ENCODE measurements at places on chromosomes 11 and 22.

DNA sequence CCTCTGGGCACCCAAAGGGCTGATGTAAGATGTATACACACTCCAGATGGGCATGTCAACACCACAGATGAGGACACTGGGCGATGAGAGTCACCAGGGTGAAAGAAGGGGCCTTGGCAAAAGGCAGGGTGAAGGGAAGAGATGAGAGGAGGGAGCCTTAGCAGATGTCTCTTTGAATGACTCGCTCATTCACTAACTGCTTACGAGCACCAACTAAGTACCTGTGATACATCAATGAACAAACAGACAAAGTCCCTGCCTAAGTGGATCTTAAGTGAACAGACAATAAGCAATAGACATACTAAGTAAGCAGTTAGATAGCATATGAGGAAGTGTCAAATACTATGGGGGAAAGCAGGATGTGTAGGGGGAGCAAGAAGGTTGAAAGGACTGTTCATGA, 7.5 kb downstream of the ME3 start:
- no peak overlapping the region for H3K4me3 ChIP-seq
- no peak overlapping the region for H3K27ac ChIP-seq
- no peaks in the 10 kb centered on the region for H3K4me1 ChIP-seq
- H3K27me3 ChIP-seq: no peaks in the 10 kb centered on the region
- DNase-seq: no peak

- H3K4me3 ChIP-seq: no peak overlapping the region
- no peaks in the 10 kb centered on the region for H3K4me1 ChIP-seq
- no peaks in the 10 kb centered on the region for H3K36me3 ChIP-seq
- no peak overlapping the region for H3K27ac ChIP-seq
- H3K27me3 ChIP-seq: no peaks in the 10 kb centered on the region
- no peak for DNase-seq
Observed at GRCh38 chr11:83818349-83818748, 532.2 kb upstream of the CCDC90B start.

- peaks cover 5% of the 10 kb centered on the region for H3K27me3 ChIP-seq
- DNase-seq: peak; percentile 26
- H3K4me3 ChIP-seq: peak overlapping the region; percentile 33
- H3K36me3 ChIP-seq: no peaks in the 10 kb centered on the region
- peaks cover 6% of the 10 kb centered on the region for H3K4me1 ChIP-seq
- no peak overlapping the region for H3K27ac ChIP-seq
Observed at GRCh38 chr11:59102259-59102765, 4.7 kb upstream of the FAM111B start.

GRCh38 chr22:47878460-47878859, 1116.0 kb downstream of the TBC1D22A start:
- no peak for DNase-seq
- no peaks in the 10 kb centered on the region for H3K36me3 ChIP-seq
- no peak overlapping the region for H3K4me3 ChIP-seq
- no peak overlapping the region for H3K27ac ChIP-seq
- no peaks in the 10 kb centered on the region for H3K27me3 ChIP-seq

GRCh38 chr11:78420255-78420764, 2.7 kb upstream of the GAB2 start:
- no peak for DNase-seq
- no peak overlapping the region for H3K4me3 ChIP-seq
- peaks cover 8% of the 10 kb centered on the region for H3K4me1 ChIP-seq
- H3K36me3 ChIP-seq: no peaks in the 10 kb centered on the region

DNA sequence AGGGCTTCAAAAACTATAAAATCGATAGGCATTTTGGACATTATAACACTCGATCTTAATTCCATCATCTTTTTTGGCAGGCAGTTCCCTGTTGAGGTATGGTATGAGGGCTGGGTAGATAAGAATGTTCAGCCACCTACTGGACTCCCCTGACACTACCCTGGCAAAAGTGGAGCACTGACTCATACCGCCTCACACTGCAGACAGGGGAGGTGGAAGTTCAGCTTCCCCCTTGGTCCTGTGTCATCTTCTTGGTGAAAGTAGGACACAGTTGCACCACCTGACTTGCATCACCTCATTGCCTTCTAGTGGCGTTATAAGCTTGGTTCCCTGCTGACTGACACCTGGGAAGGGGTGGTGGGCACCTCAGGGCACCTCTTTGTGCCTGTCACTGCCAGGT, 30.4 kb downstream of the PAAF1 start:
- H3K27me3 ChIP-seq: no peaks in the 10 kb centered on the region
- no peak overlapping the region for H3K4me3 ChIP-seq
- no peak overlapping the region for H3K27ac ChIP-seq
- H3K36me3 ChIP-seq: peaks cover 5% of the 10 kb centered on the region
- H3K4me1 ChIP-seq: no peaks in the 10 kb centered on the region
- no peak for DNase-seq

DNA sequence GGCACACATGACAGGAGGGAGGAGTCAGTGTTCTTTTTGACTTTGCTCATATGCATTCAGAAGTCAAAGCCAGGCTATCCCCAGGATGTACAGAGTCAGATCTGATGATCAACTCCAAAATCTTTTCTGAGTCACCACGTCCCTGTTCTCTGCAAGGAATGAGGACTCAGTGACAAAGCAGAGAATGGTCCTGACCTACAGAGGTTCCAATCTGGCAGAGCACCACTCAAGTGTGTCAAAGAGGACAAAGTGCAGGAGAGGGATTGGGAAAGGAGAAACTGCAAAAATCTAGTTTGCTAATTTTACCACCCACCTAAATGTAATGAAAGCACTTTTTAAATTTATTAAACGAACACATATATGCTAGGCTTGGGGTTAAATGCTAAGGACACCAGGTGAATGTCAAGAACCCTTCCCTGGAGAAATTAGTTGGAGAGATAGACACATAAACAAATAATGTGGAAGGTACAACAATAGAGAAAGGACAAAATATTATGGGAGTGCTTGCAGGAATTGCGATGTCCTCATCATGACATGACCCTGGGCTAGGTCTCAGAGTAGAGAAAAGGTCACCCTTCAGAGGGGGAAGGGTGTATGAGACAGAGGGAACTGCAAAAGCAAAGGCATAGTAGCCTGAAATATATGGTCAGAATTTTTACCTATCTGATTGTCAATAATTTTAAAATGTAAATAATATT, 56.3 kb downstream of the MTNR1B start:
- H3K27me3 ChIP-seq: no peaks in the 10 kb centered on the region
- DNase-seq: no peak
- no peak overlapping the region for H3K4me3 ChIP-seq
- no peaks in the 10 kb centered on the region for H3K36me3 ChIP-seq
- no peaks in the 10 kb centered on the region for H3K4me1 ChIP-seq

DNA sequence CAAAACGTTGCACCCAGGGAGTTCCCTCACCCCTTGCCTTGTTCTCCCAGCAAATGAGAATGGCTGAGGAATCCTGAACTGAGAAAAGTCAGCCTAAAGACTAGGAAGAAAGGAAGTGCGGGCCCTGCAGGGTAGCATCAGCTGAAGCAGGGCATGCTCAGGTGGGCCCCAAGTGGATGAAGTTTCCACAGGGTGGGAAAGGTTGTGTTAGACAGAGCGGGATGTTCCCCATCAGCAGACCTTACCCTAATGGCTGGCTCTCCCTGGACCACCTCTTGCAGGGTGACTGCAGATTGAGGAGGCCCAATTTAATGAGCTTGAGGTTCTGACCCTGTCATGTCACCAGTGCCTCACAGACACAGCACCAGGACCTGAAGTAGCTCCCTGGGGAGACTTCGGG, 81.5 kb upstream of the MYOD1 start:
- H3K27ac ChIP-seq: no peak overlapping the region
- H3K4me1 ChIP-seq: no peaks in the 10 kb centered on the region
- no peaks in the 10 kb centered on the region for H3K27me3 ChIP-seq
- DNase-seq: no peak

- no peak overlapping the region for H3K4me3 ChIP-seq
- no peak overlapping the region for H3K27ac ChIP-seq
- no peaks in the 10 kb centered on the region for H3K36me3 ChIP-seq
- H3K27me3 ChIP-seq: no peaks in the 10 kb centered on the region
- no peak for DNase-seq
Observed at GRCh38 chr22:43296276-43296902, 46.8 kb downstream of the SCUBE1 start.

DNA sequence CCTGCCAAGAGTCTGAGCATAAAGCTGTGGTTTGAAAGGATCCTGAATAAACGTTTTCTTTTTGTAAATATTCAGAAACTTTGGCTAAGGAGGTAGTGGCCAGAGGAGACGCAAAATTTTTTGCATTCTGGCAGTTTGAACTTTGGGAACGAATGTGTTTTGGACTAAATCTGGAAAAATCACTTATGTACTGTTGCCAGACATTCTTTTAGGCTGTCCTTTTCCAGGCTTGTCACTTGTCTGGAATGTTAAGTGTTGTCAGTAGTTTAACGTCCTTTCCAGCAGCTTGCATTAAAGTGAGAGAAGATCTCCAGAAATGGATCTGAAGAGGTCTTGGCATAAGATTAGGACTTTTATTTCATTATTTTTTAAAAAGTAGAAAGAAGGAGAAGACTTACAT, 18.5 kb downstream of the SPECC1L start:
- no peak overlapping the region for H3K27ac ChIP-seq
- no peak for DNase-seq
- no peaks in the 10 kb centered on the region for H3K27me3 ChIP-seq
- H3K4me1 ChIP-seq: peaks cover 9% of the 10 kb centered on the region
- H3K4me3 ChIP-seq: no peak overlapping the region

GRCh38 chr11:25094085-25094802, 597.4 kb downstream of the LUZP2 start:
- H3K27ac ChIP-seq: no peak overlapping the region
- no peak for DNase-seq

Measured in naive thymus-derived CD4-positive, alpha-beta T cell (primary cell).